Vagina (tissue), 2 donors: ENCODE measurements at places on chromosomes 16 and 17. TPM values are rescaled to one million over a fixed set of nuclear protein-coding genes. Genes with fewer than 3 reads are reported as not detected.
A peak's percentile ranks its signal among the peaks of the same experiment; 100 is the strongest.

Gene ACSM2B
- total RNA-seq = not detected

Gene NAGS
- 4.9 TPM for total RNA-seq

Gene PSME3
- total RNA-seq = 70.0 TPM

Gene INO80E
- 32.7 TPM for total RNA-seq

Gene HOXB9
- total RNA-seq = not detected

Gene RNF222
- 2.5 TPM for total RNA-seq

Gene C16orf96
- total RNA-seq = not detected

Gene AOC3
- 31.7 TPM for total RNA-seq

Gene DLX3
- 1.7 TPM for total RNA-seq

- H3K36me3 ChIP-seq = no peaks in the 10 kb centered on the region
- no peak overlapping the region for H3K4me3 ChIP-seq
- no peak for DNase-seq
- no peaks in the 10 kb centered on the region for H3K27me3 ChIP-seq
Measured at GRCh38 chr16:52786091-52786490, 239.1 kb upstream of the TOX3 start.

DNA sequence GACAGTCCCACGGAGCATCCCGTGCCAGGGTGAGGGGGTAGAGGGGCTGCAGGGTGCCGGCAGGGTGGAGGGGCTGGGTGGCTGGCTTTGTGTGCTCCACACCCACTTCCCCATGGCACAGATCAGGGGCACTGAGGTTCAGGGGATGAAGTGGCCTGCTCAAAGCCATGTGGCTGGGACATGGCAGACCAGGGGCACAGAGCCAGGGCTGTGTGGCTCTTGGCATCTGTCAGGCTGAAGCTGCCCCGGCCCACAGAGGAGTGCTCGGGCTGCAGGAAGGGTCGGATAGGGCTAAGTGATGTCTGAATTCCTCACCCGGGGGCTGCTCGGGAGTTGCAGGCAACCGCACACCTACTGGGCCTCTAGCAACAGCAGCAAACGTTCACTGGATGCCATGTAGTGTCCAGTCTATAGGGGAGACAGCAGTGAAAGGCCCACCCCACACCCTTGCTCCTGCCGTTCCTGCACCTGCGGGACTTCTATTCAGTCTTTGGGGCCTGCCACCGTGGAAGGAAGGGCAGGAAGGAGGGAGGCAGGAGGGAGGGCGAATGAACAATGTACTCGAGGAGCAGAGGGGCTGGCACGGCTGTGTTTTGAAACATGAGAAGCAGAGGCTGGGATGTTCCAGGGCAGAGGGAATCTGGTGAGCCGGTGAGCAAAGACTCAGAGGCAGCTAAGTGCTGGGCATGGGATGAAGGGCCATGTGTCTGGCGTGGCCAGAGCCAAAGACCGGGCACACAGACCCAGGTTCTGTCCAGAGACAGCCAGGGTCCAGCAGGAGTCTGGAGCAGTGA lies 15.1 kb downstream of the SLC5A10 start:
- peaks cover 22% of the 10 kb centered on the region for H3K4me1 ChIP-seq
- peaks cover 15% of the 10 kb centered on the region for H3K36me3 ChIP-seq
- DNase-seq = no peak
- no peaks in the 10 kb centered on the region for H3K27me3 ChIP-seq

DNA sequence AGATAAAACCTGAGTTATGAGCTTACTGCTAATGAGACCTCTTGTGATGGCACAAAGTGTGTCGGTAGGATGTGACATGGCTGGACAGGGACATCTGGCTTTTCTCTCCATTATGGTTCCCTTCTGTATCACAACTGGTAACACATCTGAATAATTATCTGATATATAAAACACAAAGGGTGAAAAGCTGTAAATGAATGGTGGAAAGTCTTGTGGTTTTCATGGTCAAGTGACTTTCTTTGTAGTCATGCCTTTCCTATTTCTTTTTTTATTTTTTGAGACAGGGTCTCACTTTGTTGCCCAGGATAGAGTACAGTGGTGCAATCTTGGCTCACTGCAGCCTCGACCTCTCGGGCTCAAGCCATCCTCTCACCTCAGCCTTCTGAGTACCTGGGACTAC lies 35.3 kb upstream of the ZFHX3 start:
- no peak for DNase-seq
- no peaks in the 10 kb centered on the region for H3K36me3 ChIP-seq
- H3K27ac ChIP-seq = peak overlapping the region; percentile 31
- peaks cover 5% of the 10 kb centered on the region for H3K4me1 ChIP-seq
- H3K4me3 ChIP-seq = no peak overlapping the region
- no peaks in the 10 kb centered on the region for H3K27me3 ChIP-seq

- no peaks in the 10 kb centered on the region for H3K4me1 ChIP-seq
- no peaks in the 10 kb centered on the region for H3K27me3 ChIP-seq
- no peak overlapping the region for H3K27ac ChIP-seq
- H3K36me3 ChIP-seq = no peaks in the 10 kb centered on the region
- DNase-seq = no peak
Measured at GRCh38 chr17:14135906-14136590, 66.7 kb downstream of the COX10 start.

GRCh38 chr16:53080345-53081031 lies 25.7 kb downstream of the CHD9 start:
- H3K4me3 ChIP-seq = peak overlapping the region; percentile 1
- no peak for DNase-seq
- H3K4me1 ChIP-seq = peaks cover 70% of the 10 kb centered on the region
- H3K27me3 ChIP-seq = no peaks in the 10 kb centered on the region

DNA sequence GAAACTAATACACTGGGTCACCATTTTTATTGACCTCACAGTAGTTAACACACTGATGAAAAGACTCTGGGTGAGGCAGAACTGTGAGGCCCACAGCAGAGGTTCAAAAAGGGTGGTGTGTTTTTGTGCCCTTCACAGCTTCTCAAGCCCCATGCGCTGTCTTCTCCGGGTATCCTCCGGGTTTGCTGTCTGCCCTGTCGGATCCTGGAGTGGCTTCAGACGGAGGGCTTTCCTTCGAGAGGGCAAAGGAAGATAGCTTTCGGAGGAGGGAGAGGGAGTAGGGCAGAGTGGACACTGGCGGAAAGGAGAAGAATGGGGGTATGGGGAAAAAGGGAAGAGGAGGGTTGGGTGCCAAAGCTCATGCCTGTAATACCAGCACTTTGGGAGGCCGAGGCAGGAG lies 80.8 kb downstream of the CYLD start:
- H3K36me3 ChIP-seq = no peaks in the 10 kb centered on the region
- peak; percentile 72 for DNase-seq
- no peak overlapping the region for H3K4me3 ChIP-seq
- no peak overlapping the region for H3K27ac ChIP-seq

- no peaks in the 10 kb centered on the region for H3K4me1 ChIP-seq
- no peaks in the 10 kb centered on the region for H3K36me3 ChIP-seq
- no peak overlapping the region for H3K27ac ChIP-seq
- no peak for DNase-seq
- no peaks in the 10 kb centered on the region for H3K27me3 ChIP-seq
- H3K4me3 ChIP-seq = no peak overlapping the region
Measured at GRCh38 chr16:86044881-86045590, 146.1 kb downstream of the IRF8 start.

- no peaks in the 10 kb centered on the region for H3K27me3 ChIP-seq
- H3K36me3 ChIP-seq = no peaks in the 10 kb centered on the region
- H3K4me1 ChIP-seq = no peaks in the 10 kb centered on the region
- no peak for DNase-seq
- no peak overlapping the region for H3K4me3 ChIP-seq
Measured at GRCh38 chr16:18062713-18063112, 273.8 kb downstream of the NPIPA8 start.

DNA sequence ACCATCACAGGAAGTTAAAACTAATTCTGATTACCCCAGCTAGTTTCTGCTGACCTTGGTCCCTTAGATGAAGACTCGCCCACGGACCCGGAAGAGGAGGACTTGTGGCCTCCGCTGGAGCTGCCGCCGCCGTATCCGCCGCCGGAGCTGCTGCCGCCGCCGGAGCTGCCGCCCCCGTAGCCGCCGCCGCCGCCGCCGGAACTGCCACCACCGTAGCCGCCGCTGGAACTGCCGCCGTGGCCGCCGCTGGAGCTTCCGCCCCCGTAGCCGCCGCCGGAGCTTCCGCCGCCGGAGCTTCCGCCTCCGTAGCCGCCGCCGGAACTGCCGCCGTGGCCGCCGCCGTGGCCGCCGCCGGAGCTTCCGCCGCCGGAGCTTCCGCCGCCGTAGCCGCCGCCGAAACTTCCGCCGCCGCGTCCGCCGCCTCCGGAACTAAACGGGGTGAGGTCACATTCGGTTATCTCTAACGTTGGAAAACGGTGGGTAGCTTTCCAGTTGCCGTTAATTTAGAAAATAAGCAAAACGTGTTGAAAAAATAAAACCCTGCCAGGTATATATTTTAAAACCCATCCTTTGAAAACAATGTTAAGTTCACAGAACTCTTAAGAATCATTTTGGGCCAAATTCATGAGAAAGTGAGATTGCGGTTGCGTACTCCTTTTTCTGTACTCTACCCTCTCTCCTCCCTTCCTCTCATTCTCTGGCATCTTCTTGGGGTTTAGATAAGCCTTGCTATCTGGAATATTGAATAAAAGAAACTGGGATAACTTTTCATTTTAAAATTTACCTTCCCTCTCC lies 3.5 kb downstream of the KRT10 start:
- H3K36me3 ChIP-seq = peaks cover 10% of the 10 kb centered on the region
- H3K27me3 ChIP-seq = no peaks in the 10 kb centered on the region
- no peak for DNase-seq

GRCh38 chr17:72631949-72632684 lies 460.4 kb downstream of the SLC39A11 start:
- H3K27me3 ChIP-seq = no peaks in the 10 kb centered on the region
- no peak for DNase-seq
- no peaks in the 10 kb centered on the region for H3K4me1 ChIP-seq
- no peak overlapping the region for H3K4me3 ChIP-seq
- H3K36me3 ChIP-seq = no peaks in the 10 kb centered on the region
- no peak overlapping the region for H3K27ac ChIP-seq

DNA sequence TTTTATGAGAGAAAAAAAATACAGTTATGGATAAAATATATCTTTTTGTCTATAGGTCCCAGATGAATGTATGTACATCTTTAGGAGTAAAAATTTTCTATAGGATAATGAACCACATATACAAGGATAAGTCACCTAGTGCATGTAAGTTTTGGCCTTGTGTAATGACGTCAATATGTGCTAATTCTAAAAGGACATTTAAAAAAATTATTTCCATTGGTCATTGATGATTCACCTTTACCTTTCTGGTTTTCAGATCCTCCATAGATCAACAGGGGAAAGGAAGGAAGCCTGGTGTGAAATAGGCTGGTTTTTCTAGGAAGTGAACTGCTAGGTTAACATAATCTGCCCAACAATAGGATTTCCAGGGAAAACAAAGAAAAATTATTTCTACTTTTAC lies 684.3 kb upstream of the SOX9 start:
- H3K27ac ChIP-seq = no peak overlapping the region
- no peaks in the 10 kb centered on the region for H3K4me1 ChIP-seq
- DNase-seq = no peak
- no peak overlapping the region for H3K4me3 ChIP-seq

- peaks cover 46% of the 10 kb centered on the region for H3K4me1 ChIP-seq
- H3K27ac ChIP-seq = peak overlapping the region; percentile 98
- no peak for DNase-seq
- H3K4me3 ChIP-seq = peak overlapping the region; percentile 62
- H3K27me3 ChIP-seq = no peaks in the 10 kb centered on the region
- no peaks in the 10 kb centered on the region for H3K36me3 ChIP-seq
Measured at GRCh38 chr17:28725166-28725659, 820 bp downstream of the TLCD1 start.

- no peak overlapping the region for H3K4me3 ChIP-seq
- no peaks in the 10 kb centered on the region for H3K36me3 ChIP-seq
- H3K27me3 ChIP-seq = no peaks in the 10 kb centered on the region
- DNase-seq = no peak
- no peak overlapping the region for H3K27ac ChIP-seq
Measured at GRCh38 chr17:13750816-13751793, 149.4 kb upstream of the HS3ST3A1 start.

DNA sequence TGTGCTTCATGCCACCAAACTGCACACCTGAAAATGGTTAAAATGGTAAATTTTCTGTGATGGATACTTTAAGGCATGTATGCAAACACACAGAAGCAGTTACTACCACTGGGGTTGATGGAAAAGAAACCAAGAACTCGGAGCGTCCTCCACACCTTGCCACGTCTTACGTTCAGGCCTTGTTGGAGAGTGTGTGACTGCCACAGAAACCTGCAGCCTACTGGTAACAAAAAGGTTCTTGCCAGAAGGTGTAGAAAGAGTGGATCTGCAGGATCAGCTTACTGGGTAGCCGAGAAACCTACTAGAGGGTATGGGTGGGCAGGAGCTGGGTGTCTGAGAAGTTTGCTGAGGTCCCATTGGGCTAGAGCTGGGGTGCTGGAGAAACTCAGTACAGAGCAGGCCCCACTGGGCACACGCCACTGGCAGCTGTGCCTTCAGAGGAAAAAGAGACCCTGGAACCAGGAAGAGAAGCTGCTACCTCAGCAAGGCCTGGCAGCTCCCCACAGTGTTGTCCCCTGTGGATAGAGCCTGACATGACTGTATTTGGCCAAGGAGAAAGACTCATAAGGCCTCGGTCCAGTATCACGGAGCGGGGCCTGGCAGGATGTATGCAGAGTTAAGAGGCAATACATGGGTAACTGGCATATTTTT lies 204.6 kb downstream of the SEC14L1 start:
- H3K36me3 ChIP-seq = no peaks in the 10 kb centered on the region
- no peak overlapping the region for H3K4me3 ChIP-seq
- peak; percentile 76 for DNase-seq
- peaks cover 30% of the 10 kb centered on the region for H3K4me1 ChIP-seq
- no peaks in the 10 kb centered on the region for H3K27me3 ChIP-seq
- no peak overlapping the region for H3K27ac ChIP-seq

GRCh38 chr17:69066482-69066881 lies 5.8 kb upstream of the ABCA9 start:
- no peaks in the 10 kb centered on the region for H3K36me3 ChIP-seq
- H3K27me3 ChIP-seq = no peaks in the 10 kb centered on the region
- no peak for DNase-seq
